ENCODE measurements at places on chromosomes 5 and 9. TPM values are rescaled to one million over a fixed set of nuclear protein-coding genes. Genes with fewer than 3 reads are reported as not detected.

DNA sequence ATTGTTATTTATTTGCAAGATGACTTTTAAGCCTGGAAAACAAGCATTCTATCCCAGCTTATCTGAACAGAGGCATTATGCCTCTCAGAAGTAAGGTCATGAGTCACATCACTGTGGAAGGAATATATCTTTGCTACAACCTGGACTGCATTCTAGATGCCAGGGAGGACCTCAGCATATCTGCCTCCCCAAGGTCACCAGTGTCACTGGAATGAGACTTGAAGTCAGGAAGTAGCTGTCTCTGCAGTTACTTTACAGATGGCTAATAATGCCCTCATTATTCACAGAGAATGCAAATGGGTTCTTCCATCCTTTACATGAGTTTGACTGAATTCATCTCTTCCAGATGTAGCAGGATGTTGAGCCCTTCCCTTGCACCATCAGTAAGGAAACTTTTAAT lies 4.4 kb upstream of the FAM13B start:
- DNase-seq = no peak

DNA sequence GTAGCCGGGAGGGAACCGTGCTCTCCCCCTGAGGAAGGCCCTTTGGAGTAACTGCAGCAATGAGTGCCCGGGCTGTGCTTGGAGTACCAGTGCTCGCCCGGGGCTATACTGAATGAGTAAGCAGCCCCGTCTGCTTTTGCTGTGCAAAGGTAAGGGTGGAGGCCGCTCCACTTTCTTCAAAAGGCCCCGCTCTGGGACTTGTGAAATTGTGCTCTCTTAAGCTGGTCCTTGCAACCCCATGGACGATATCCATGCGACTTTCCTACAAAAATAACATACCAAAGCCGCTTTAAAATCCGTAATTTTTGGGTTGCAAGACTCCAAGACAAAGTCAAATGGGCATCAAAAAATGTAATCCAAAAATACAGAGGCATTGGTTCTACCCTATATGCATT lies 578 bp upstream of the TNFAIP8 start:
- peak; percentile 78 for DNase-seq

DNA sequence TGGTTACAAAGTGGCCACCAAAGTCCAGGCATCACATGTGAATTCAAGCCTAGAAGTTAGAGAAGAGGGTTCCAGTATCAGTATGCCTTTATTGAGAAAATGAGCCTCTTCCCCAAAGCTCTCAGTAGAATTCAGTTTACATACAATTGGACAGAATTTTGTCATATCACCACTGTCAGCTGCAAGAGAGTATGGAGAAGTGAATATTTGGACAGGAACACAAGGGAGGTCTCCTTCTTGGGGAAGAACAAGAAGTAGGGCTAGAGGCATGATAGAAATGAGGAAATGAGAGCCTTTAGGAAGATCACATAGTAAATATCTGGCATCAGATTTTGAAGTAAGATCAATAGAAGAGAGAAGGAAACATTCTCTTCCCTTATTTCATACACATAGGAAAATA lies 27.8 kb upstream of the VLDLR start:
- no peak for DNase-seq

Gene MUSK
- total RNA-seq = not detected

Gene GNA14
- total RNA-seq = 0.37 TPM

GRCh38 chr9:129860653-129861446 lies 25.6 kb downstream of the USP20 start:
- no peak for DNase-seq

Gene IFNB1
- not detected for total RNA-seq

DNA sequence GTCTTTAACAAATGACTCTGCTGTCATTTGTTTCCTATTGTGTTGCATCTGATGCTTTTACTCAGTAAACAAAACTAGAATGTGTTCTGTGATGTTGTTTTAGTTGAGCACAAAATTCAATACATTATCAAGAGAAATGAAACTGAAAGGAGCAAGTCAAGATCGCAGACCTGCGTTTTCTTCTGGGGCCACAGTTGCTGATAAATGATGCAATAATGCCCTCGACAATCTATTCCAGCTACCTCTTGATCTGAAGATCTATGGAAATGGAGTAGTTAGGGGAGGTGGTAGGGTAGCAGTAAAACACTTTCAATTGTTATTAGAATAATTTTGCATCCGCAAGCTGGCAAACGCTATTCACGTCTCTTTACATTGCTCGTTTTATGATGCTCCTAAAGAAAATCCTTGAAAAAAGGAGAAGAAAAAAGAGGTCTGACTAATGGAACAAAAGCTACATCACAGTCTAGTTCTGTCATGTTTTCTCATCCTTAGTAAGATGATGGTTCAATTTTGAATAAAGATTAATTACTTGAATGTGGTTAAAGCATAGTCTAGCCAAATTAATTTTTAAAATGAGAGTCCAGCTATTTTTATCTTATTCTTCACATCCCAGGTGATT lies 1.6 kb downstream of the ZNF366 start:
- DNase-seq = no peak

DNA sequence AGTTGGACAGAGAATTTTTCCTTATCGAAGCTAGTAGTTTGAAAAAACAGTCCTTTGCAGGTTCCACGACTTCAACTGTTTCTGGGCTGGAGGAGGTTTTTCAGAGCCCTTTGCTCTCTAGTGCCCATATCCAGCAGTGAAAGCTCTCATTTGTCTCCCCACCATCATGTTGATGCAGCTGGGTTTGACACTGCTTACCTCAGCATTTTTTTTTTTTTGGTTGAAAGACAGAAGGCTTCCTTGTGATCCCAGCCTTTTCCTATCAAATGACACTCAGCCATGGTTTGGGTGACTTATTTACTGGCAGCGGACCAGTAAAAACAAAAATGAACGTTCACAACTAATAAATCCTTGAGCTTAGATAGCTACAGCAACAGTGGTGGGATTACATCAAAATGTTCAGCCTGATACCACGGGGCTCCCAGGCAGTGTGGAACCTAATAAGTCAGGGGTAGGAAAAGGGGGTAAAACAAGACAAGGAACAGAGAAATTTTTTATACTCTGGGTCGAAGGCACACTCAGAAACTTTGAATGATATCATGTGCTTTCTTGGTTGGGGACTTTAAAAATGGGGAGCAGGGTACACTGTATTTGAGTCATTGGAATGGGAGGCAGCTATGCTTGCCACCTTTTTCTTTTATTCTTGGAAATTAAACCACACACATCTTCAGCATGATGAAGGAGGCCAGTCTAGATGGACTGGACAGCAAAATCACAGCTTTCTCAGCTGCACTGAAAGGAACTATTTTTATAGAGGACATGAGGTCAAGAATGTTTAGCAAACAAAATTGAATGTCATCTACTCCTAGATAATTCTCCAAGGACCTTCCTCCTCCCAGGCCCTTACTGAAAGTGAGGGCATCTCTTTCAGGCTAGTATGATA lies 308.9 kb upstream of the MPDZ start:
- no peak for DNase-seq

DNA sequence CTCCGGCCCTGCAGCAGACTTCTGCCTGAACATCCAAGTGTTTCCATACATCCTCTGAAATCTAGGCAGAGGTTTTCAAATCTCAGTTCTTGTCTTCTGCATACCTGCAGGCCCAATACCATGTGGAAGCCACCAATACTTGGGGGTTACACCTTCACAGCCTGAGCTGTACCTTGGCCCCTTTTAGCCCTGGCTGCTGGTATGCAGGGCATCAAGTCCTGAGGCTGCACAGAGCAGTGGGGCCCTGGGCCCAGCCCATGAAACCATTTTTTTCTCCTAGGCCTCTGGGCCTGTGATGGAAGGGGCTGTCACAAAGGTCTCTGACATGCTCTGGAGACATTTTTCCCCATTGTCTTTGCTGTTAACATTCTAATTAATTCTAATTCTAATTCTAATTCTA lies 680.6 kb downstream of the ELAVL2 start:
- DNase-seq = no peak
